ENCODE measurements at places on chromosomes 4 and X.

DNA sequence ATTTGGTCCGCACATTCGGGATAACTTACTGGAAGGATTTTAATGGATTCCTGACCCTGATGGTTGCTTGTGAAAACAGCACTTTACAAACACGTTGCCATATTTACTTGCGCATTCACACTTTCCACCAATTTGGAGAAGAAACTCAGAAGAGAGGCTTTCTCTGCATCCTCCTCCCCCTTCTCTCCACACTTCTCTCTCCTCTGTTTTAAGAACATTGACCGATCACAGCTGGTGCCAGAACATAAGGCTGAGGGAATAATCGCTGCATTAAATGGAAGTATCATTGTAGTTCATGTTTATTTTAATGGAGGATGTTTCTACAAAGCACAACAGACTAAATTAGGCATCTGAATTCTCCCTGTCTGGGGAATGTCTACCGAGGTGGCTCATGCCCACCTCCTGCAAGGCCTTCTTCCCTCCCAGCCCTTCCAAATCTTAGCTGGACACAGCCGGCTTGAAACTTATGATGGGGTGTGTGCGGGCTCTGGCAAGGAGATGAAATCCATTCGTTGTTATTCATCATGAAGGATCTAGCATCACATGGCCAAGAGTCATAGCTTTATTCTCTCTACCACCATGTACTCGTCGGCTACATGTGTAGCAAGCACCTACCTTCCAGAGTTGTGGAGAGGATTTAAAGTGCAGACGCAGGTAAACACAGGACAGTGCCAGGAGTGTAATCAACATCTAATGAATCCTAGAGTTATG, 204.1 kb downstream of the LDB2 start:
- no peak for DNase-seq

GRCh38 chr4:124334119-124334518, 378.4 kb downstream of the ANKRD50 start:
- peak; percentile 2 for DNase-seq

DNA sequence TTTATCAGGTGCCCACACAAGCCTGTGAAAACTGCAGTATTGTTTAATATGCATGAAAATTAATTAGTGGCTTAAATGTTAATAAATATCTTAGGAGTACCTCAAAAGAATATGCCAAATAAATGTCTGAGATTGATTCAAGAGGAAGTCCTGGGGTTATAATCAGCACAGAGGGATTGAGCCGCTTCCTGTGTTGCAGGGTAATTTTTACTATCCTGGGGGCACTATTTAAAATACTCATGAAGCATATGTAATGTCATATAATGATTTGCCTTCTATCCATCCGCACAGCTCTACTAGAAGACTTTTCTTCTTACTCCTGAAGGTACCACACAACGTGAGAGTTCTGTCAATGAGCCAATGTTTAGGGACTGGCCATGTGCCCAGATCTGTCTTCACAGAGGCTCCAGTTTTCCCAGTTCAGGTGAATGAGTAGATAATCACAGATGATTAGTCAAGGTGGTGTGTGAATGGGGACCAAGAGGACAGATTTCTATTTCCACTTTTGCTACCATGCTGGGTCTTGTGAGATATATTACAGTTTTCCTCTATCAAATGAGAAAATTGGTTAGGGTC, 233.3 kb downstream of the USP46 start:
- no peak for DNase-seq

DNA sequence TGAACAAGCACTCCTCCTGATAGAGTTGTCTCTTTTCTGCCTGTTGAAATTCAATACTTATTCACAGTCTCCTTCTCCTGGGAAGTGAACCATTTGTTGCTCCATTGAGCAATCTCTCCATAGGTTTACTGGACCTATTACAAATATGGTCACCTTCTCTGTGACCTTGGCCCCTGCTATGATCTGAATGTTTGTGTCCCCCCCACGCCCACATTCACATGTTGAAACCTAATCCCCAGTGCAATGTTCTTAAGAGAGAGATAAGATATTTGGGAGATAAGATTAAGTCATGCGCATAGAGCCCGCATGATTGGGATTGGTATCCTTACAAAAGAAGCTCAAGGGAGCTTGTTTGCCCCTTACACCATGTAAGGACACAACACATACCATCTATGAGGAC, 54.1 kb upstream of the GABRE start:
- DNase-seq, result no peak

- no peak for DNase-seq
Measured at GRCh38 chr4:74344031-74344430, 20.9 kb upstream of the EREG start.

DNA sequence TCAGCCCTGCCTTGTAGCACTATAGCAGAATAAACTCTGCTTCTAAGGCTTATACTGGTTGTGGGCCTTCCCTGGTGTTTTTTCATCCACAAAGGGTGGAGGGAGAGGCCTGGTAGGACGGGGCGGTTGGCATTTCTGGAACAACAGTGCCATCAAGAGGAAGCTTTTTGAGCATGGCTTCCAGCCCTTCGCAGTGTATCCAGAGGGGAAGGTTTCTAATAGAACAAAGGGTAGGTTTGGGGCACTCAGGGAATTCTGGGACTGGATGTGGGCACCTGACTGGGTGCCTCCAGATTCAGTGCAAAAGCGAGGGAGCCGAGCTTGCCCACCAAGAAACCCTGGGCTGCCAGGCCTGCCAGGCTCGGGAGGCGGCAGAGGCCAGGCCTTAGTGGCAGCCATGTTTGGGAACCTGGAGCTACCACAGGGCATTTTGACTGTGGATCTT, 229.6 kb upstream of the AGTR2 start:
- no peak for DNase-seq

DNA sequence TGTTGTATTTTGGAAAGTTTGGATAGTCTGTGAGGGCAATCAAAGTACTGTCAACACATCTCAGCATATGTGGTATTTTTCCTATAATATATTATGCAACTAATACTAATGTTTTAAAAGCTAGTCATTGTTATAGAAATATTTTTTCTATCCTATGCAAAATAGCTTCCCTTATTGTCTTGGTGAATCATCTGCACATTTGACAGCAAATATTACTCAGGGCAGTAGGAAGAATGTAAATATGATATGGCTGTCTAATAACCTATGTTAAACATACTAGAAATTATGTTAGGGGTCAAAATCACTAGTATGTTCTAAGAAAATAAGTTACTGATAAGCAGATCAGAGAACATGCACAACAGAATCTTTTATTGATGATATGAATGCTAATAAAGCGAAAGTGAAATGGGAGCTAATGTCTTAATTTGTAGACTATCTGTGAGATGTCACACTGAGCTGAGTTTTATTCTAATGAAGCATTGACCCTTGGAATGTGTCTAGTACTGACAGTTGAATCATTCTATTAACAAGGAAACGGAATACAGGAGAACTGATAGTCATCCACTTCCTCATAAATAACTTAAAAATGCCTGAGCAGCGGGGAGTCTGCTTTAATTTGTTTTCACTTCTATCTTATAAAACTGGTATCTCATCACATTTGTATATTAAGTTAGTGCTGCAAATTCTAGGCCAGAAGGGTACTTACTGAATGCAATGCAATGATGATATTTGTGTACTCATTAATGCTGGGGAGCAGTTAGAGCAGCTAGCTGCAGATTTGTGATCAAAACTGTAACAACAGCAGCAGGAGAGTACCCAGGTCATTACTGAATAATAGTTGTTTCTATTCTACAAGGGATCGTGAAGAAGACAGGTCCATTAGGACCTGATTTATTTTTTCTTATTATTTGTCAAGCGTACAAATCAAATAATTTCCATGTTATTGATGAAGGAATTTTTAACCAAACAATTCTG, 440.3 kb upstream of the AADAT start:
- no peak for DNase-seq

- no peak for DNase-seq
Measured at GRCh38 chrX:118862091-118862490, 38.5 kb downstream of the ZCCHC12 start.

GRCh38 chrX:40434947-40435346, 145.8 kb upstream of the ATP6AP2 start:
- DNase-seq, result no peak

GRCh38 chr4:150943818-150944217, 71.3 kb downstream of the LRBA start:
- no peak for DNase-seq

DNA sequence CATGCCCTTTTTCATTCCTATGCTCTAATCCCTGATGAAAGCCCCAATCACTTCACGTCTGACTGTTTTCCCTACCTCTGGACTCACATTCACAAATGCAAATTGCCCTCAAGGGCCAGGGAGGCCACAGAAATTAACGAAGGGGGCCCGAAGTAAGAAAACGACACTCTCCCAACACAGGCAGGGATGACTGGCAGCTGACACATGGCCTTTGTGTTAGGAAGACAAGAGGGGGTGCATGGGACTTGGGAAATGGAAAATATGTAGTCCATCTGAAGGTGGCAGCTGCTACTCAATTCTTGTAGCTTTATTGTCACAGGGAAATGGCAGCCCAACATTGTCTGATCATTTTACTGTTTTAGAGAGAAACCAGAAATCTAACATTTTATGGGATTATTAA, 12.3 kb upstream of the SPARCL1 start:
- no peak for DNase-seq

DNA sequence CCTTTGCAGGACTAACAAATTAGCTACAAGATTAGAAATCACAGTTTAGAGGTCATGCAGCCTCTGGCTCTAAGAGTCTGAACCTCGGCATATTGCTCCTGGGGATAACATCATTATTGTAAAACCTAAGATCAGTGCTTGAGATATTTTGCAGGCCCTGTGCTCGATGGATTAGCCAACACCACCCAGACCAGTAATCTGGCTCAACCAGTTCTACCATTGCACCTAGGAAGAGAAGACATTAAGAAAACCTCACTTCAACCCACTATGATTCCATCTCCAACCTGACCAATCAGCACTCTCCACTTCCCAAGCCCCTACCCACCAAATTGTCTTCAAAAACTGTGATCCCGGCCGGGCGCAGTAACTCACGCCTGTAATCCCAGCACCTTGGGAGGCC, 43.6 kb downstream of the WFS1 start:
- DNase-seq, result no peak

DNA sequence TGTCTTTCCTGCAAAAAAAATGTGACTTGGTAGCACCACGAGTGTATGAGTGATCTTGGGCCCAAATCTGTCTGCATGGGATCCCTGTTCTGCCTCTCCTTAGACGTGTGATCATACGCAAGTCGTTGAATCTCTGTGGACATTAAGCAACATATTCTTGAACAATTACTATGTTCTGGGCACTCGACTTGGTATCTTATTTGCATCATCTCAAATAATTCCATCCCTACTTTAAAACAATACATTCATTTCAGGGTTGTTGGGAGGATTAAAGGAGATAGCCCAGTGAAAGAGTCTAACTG, 145.4 kb upstream of the CPEB2 start:
- no peak for DNase-seq

DNA sequence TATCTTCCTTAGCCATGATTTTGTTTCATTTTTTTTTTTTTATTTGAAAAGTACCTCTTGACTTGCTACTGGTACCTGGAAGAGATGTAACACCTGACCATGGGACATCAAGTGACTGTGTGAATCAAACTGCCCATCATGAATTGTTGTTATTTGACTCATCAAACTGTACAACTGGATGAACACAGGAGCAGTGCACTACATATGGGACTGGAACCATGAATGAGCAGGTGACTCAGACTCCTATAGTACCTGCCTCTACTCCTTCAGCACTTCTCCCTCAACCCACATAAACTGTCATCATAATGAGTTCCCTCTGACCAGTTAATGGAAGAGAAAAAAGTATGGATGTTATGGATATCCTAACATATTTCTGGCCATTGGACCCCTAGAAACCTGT, 15.9 kb upstream of the UBE2D3 start:
- no peak for DNase-seq

DNA sequence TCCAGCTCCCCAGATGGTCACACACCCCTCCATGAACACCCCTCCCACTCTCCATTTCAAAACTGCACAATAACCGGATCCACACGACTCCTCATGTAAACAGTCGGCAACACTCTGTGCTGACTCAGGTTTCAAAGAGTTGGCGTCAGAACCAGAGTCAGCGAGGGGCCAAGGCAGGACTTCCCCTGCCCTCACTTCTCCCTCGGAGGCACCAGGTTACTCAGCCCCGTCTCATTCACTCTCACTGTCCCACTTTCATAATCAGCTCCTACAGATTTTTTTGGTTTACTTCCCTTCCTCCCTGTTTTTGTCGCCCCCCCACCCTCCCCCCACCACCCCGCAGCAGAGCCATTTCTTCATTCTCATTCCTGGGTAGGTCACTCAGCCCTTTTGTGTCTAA, 2.7 kb upstream of the TIMP1 start:
- no peak for DNase-seq

DNA sequence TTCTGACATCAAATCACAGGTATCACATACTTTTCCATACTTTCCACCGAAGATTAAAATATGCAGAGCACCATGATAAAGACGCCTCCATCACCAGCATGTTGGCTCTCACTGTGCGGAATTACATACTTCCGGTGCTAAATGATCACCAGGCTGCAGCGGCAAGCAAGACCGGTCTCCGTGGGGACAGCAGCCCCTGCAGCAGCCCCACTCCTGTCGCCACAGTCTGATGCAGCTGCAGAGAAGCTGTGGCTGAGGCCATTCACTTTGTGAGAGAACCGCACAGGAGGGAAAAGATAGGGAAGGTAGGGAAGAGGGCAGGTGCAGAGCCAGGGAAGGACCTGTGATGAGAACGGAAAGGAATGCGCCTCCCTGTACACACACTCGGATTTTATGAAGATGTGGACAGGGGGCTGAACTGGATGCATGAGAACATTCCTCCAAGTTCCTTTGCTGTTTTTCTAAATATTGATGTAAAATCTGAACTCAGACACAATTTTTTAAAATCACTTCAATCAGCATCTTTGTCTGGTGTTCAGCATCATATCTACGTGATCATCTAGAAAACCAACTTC, 38.3 kb downstream of the AFAP1 start:
- DNase-seq, result no peak

DNA sequence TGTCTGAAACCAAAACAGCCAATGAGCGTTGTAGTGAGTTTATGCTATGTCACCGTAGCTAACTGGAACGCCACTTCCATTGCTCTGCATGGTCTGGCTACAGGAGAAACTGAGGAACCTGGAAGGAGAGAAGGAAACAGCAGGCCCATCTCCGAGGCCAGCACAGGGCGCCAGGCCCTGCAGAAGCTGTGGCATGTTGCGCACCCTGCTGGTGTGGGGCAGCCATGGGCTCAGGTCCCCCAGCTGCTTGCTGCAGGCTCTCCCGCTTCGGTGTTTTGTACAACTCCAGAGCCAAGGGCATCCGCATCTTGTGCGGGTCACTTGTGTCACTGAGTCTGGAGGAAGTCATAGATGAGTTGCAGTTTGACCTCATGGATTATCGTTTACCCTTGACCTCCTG, 89.2 kb downstream of the AFAP1 start:
- no peak for DNase-seq

- DNase-seq, result no peak
Measured at GRCh38 chr4:33837043-33837838, 2407.1 kb downstream of the ARAP2 start.

DNA sequence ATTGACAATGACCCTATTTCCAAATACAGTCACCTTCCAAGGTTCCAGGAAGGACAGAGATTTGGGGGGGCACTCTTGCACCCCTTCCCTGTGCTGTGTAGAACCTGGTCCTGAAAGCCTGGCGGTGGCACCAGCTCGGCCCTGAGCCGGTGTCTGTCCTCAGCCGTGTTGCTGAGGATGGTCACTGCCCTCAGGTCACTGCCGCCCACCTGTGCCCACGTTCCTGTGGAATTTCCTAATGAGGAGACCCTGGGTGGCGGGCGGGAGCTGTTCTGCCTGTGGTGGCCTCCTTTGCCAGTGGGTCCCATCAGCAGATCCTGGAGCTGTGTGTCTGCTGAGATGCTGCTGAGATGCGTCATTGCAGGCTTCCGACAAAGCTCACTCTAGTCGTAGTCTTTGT, 32.9 kb downstream of the NELFA start:
- no peak for DNase-seq

Data from activated T-cell treated with anti-CD3 and anti-CD28 coated beads for 24 hours (primary cell).